ENCODE measurements at places on chromosomes 12 and 14. TPM values are rescaled to one million over a fixed set of nuclear protein-coding genes. Genes with fewer than 3 reads are reported as not detected.

DNA sequence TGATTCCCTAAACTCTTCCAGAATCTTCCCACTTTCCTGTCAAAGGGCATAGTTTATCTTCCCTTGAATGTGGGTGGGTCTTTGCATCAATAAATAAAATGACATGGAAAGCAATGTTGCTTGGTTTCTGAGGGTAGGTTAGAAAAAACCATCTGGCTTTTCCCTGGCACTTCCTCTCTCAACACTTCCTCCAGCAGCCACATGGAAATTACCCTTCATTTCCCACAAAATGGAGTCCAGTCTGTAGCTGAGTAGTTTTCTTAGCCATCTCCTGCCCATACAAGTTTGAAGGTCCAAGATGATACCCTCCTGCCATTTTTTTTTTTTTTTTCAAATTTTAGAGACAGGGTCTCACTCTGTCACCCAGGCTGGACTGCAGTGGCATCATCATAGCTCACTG is 11.1 kb upstream of the NDUFA12 start:
- no peak overlapping the region for H3K4me3 ChIP-seq
- no peaks in the 10 kb centered on the region for H3K27me3 ChIP-seq
- no peak for DNase-seq
- no peak overlapping the region for H3K27ac ChIP-seq
- peaks cover 3% of the 10 kb centered on the region for H3K36me3 ChIP-seq

FZD10 gene
- total RNA-seq: 0.21 TPM

- H3K27ac ChIP-seq: no peak overlapping the region
- no peaks in the 10 kb centered on the region for H3K36me3 ChIP-seq
- no peak overlapping the region for H3K4me3 ChIP-seq
- DNase-seq: no peak
- no peaks in the 10 kb centered on the region for H3K4me1 ChIP-seq
These were observed 1083.2 kb downstream of the FLRT2 start for GRCh38 chr14:86613126-86613525.

GRCh38 chr12:131117438-131118245 is 163.9 kb downstream of the ADGRD1 start:
- no peak overlapping the region for H3K27ac ChIP-seq
- H3K27me3 ChIP-seq: no peaks in the 10 kb centered on the region
- H3K4me1 ChIP-seq: peaks cover 33% of the 10 kb centered on the region
- H3K36me3 ChIP-seq: no peaks in the 10 kb centered on the region
- H3K4me3 ChIP-seq: no peak overlapping the region

DNA sequence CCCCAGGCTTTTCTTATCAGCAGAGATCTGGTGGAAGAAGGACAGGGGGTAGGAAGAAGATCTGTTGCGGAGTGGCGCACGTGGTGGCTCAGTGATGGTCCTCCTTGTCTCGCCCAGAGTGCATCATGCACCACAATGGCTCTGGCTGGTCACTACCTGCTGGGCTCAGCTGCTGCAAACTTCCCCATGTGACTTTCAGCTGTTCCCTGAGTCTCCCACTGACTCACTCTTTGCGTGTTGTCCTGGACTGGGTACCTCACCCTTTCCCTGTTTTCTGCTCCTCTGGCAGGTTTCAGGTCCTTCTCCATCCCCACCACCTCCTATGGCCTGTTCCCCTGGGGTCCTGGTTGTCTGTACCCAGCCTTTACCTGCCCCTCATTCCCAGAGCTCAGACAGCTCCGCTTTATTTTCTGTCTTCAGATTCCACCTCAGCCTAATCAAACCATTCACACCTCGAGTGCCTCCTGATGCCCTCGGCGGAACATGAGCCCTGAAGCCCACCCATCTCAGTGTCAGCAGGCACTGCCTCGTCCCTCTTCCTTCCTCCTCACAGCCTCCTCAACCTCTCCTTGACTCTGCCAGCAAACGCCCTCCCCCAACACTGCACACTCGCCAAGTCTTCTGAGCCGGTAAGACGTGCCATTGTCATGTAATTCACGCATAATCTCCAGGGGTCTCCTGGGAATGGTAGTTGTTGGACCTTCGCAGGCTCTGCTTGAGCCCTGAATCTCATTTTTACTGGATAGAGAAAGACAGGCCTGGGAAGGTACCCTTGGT is 1.8 kb downstream of the C1R start:
- peaks cover 46% of the 10 kb centered on the region for H3K36me3 ChIP-seq
- no peak for DNase-seq

- no peaks in the 10 kb centered on the region for H3K4me1 ChIP-seq
- no peak overlapping the region for H3K4me3 ChIP-seq
- no peak for DNase-seq
- H3K27me3 ChIP-seq: no peaks in the 10 kb centered on the region
- no peaks in the 10 kb centered on the region for H3K36me3 ChIP-seq
These were observed 37.8 kb downstream of the SLCO1A2 start for GRCh38 chr12:21296751-21297406.

- peak overlapping the region; percentile 47 for H3K4me3 ChIP-seq
- no peaks in the 10 kb centered on the region for H3K27me3 ChIP-seq
- peaks cover 9% of the 10 kb centered on the region for H3K4me1 ChIP-seq
These were observed 630 bp downstream of the NELL2 start for GRCh38 chr12:44875417-44875953.

ADAMTS20 gene
- not detected for total RNA-seq

DNA sequence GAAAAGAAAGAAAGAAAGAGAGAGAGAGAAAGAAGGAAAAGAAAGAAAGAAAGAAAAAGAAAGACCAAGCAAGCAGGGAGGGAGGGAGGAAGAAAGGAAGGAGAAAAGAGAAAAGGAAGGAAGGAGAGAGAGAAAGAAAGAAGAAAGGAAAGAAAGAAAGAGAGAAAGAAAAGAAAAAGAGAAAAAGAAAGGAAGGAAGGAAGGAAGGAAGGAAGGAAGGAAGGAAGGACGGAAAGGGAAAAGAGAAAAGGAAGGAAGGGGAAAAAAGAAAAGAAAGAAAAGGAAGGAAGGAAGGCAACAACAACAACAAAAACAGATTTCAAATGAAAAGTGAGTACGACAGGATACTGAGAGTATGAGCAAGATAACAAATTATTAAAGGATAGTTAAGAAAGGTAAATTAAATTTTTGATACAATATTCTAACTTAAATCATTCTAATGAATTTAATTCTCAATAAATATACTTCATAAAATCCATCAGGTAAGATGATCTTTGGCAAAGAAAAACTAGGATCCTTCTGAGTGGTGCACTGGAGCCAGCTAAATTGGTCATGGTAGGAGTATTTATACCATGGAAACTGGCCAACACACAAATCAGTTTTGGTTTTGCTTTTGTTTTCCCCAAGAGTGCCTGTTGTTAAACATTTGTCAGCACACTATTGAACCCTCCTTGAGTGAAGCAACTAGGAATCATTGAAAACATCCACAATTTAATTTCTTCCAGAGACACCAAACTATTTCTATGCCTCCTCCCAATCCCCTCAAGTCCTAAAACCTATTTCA is 56.1 kb upstream of the DYRK2 start:
- H3K4me3 ChIP-seq: no peak overlapping the region
- no peak for DNase-seq
- H3K36me3 ChIP-seq: no peaks in the 10 kb centered on the region

All from tibial nerve (tissue), 4 donors.